ENCODE measurements at places on chromosomes 2 and 18.

- no peak for DNase-seq
These were observed 183.8 kb upstream of the STON1 start for GRCh38 chr2:48346124-48346536.

GRCh38 chr2:33583194-33583938, 15.7 kb downstream of the FAM98A start:
- DNase-seq, result no peak

GRCh38 chr18:79318142-79318673, 77.5 kb upstream of the NFATC1 start:
- no peak for DNase-seq

- DNase-seq, result no peak
These were observed 150.7 kb upstream of the HAAO start for GRCh38 chr2:42942990-42943493.

GRCh38 chr18:75112186-75113096, 96.5 kb downstream of the PTGR3 start:
- peak; percentile 13 for DNase-seq

GRCh38 chr2:185278761-185279160, 459.8 kb upstream of the FSIP2 start:
- DNase-seq, result no peak

DNA sequence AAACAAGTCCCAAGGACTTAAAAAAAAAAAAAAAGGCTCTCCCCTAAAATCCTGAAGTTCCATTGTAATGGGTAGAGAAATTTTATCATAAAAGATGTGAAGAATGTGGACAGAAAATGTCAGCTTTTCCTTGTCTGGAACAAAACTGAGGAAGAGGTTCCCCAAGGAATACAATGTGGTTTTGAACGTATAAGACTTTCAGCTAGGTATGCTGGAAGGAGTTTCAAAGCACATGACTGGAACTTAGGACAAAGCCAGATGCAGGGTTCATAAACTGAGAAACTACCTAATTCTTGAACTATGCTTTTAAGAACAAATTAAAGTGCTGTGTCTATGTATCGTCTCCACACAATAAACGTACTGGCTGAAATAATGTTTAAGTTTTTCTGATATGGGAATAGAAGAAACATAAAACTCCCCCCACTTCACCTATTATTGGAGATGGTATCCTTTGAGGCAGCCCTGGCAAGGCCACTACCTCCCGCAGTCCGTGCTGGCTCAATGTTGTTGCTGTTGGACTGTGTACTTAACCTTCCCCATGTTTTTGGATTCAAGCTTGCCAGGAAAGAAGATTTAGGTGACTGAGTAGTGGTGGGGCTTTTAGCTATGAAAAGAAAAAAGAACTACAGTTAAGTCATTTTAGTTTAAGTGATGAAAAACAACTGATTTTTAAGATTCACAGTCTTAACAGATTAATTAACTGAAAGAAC, 84.2 kb upstream of the DNER start:
- no peak for DNase-seq

DNA sequence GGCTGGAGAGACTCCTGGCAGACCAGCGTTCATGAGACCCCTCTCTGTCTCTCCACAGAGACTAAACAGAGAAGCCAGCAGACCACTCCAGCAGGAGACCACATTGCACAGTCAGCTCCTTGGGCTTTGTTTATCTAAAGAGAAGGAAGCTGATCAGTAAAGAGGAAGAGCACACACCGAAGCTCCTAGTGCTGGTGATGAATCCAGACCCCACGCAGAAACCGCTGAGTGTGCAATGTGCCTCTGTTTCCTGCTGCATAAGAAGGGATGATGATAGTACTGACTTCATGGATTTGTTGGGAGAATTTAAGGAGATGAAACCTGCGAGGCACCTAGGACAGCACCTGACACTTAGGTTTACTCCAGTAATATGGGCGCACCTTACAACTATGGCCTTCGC, 544.1 kb upstream of the ID2 start:
- DNase-seq, result no peak

GRCh38 chr2:62740221-62740620, 34.7 kb downstream of the EHBP1 start:
- no peak for DNase-seq

DNA sequence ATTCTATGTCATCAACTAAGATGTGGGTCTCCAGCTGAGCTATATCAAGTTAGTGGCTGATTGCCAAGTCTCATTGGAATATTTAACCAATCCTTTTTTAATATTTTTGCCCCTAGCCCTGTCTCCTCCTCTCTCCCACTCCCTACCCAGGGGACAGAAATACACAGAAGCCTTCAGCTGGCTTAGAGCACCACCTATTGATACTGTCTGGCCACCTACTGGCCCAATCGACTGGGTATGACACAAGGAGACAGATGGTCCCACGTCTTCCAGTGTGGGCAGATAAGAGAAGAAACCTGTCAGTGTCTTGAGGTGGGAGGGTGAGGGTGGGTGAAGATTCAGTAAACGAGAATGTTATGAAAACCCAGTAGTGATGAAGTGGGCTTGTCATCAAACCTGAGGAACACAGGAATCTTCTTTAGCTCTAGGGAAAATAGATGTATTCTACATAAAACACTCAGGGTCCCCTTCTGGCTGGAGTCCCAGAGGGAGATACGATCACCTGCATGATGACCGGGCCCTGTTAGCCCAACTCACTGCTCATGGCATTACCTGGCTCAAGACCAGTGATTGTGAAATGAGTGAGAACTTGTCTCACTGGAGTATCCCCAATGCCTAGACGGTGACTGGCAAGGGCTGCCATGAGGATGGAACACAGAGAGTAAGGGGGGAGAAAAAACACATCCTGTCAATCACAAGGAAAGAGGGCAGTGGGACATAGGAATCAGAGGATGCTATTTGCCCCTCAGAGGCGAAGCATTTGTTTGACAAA, 26.7 kb downstream of the POLR1A start:
- no peak for DNase-seq

Measured in activated CD8-positive, alpha-beta memory T cell treated with anti-CD3 and anti-CD28 coated beads, Interleukin-2, amount 50 U/mL, for 48 hours (primary cell).